ENCODE measurements at places on chromosomes 3 and 15.

GRCh38 chr3:124442463-124442862 lies 287.8 kb upstream of the UMPS start:
- DNase-seq: no peak

DNA sequence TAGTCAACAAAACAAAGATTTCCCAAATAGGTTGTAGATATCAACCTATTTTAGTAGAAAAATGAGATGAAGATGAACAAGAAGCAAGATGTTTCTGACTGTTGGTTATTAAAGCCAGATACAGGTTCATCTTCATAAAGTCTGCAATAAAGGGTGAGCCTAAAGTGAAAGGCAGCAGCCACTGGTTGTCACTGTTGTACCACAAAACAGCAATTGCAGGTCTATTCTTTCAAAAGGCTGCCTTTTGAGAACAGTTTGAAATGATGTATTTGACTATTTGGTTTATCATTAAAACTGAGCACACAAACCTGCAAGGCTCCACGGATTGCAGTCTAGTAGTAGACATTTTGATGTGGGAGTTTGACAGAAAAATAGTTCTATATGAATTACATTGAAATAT lies 543.4 kb downstream of the GBE1 start:
- no peak for DNase-seq

- DNase-seq: no peak
Measured at GRCh38 chr15:70407336-70407670, 309.6 kb upstream of the TLE3 start.

DNA sequence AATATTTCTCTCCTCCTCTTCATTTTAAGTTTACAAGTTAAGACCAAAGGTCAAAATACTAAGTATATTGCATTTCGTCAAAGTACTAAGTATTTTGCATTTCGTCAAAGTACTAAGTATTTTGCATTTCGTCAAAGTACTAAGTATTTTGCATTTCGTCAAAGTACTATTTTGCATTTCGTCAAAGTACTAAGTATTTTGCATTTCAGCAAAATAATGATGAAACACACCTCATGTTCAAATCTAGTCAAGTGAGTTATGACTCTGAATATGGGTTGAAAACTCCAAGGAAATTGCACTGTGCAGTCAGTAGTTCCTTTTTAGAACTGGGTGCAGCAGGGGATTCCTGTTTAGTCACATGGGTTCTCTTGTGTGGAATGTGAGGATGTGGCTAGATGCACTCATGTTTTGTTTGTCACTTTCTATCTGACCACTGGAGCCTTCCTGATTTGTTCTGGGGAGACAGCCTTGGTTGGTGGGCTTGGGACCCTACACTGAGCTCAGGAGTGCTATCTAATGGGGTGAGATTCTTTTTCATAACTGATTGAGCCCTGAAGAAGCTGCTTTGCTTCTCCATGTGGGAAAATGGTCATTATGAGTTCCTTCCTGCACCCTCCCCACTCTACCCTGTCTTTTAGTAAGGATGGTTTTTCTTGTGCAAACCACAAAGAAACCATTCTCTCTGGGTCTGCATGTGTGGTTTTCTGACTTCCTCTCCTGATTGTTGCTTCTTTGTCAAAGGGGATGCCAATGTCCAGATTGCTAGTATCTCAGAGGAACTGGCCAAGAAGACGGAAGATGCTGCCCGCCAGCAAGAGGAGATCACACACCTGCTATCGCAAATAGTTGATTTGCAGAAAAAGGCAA lies 73.4 kb downstream of the CCK start:
- no peak for DNase-seq

DNA sequence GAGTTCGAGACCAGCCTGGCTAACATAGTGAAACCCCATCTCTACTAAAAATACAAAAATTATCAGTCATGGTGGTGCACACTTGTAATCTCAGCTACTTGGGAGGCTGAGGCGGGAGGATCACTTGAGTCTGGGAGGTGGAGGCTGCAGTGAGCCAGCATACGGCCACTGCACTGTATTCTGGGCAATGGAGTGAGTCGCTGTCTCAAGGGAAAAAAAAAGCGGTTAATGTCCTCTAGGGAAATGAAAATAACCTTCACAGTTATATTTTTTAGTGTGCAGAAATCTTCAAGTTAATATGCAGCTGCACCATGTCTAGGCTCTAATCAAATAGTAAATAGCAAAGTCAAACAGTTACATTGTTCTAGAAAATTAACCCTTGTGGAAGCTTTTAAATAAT lies 14.8 kb downstream of the CEP19 start:
- no peak for DNase-seq

Measured in thymus (tissue), 14 donors.